ENCODE measurements at places on chromosomes 5 and 9.

- no peak for DNase-seq
These were observed 342.2 kb downstream of the LRRC70 start for GRCh38 chr5:62920856-62921255.

DNA sequence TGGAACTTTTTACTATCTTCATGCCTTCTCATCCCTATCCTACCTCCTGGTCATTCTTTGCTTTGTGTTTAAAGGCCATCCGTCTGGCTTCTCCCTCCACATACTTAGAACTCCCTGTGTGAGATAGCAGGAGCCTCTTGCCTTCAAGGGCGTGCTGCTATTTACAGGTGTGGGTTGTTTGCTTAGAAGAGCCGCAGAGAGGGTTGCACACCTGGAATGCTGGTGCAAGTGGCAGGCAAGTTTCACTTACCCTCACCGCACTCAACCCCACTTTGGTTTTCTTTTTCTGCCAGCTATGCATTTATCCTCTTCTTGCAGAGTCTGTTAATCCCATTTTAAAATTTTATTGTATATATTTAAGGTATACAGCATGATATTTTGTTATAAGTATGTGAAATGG, 12.6 kb downstream of the SKP2 start:
- no peak for DNase-seq

- no peak for DNase-seq
These were observed 25.1 kb downstream of the NANS start for GRCh38 chr9:98081477-98082219.

GRCh38 chr5:74833537-74834266, 32.5 kb downstream of the FAM169A start:
- no peak for DNase-seq

- no peak for DNase-seq
These were observed 27.9 kb downstream of the IPPK start for GRCh38 chr9:92642041-92642451.

DNA sequence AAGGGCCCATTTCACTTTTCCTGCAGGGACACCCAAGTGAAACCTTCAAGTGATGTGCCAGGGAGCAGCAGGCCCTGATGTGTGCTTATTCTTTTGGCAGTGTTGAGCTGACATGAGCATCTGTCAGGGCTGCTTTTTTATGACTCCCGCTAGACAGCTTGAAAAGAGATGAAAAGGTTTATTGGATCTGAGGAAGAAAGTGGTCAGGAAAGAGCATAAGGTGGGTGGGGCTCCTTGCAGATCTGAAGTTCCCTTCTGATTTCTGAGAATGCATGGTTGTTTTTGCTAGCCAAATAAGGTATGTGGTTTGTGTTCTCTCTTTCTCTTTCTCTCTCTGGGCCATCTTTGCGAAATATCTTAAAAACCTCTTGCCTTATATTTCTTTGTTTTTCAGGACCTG, 316.1 kb downstream of the DMRT2 start:
- DNase-seq = no peak

Measured in NCI-H1930 (cell line).